Activated CD8-positive, alpha-beta memory T cell treated with anti-CD3 and anti-CD28 coated beads for 48 hours (primary cell): ENCODE measurements at places on chromosomes 1 and 21.
A peak's percentile ranks its signal among the peaks of the same experiment; 100 is the strongest.

DNA sequence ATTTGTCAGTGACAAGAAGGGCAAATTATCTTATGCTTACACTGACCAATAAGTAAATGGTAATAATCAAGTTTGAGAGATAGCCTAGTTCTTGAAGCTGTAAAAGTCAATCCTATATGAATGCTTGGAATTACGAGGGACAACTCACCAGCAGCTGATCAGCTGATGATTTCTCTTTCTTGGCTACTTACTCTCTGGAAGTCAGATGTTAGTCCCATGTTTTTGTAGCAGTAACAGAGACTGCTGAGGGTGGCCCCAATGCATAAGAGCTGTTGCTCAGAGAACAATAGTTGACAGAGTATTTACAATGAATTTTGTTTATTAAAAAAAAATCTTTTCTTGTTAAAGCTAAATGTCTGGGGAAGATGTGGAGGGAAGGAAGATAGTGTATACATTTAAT is 39.3 kb downstream of the CD160 start:
- no peak for DNase-seq

DNA sequence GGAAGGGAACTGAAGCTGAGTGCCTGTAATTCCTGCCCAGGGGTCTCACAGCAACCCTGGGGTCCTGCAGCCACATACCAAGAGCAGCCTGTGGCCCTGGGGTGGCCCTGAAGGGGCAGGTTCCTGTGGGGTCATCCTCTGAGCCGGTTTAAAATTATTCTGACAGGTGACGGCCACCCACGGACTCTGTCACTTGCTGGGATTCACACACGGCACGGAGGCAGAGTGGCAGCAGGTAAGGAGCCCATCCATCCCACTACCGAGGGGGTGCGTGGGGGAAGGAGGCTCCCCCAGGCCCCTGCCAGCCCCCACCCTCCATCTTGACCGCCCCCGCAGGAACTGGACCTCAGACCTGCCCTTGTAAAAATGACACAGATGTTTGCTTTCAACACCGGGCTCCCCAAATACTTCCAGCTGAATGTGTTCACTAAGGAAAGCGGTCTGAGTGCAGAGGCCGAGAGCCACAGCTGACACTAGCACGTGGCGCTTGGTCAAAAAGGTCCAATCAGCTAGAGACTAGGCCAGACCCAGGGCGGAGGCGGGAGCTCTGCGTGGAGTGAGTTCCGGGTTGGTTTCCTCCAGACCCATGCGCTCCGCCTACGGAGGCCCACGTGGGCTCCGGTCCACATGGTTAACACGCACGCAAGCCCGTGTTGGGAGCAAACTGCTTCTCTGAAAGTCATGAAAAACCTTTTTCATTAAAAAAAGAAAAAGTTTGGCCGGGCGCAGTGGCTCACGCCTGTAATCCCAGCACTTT is 10.0 kb downstream of the YBEY start:
- peak; percentile 27 for DNase-seq

DNA sequence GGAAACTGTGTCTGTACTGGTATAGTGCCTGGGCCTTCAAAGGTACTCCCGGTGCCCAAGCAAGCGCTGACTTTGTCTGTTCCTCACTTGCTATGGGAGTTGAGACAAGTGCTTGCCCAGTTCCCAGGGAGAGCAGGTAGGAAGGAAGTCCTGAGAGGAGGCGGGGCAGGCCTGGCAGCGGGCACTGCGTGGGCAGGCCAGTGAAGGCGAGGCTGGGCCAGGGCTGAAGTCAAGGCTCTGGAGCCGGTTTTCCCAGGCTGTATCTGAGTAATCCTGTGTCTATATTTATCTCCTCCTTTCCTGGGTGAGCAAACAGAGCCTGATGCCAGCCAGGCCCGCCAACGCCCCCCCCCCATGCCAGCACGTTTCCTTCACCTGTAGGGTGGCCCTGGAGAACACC is 15.9 kb upstream of the EDN2 start:
- no peak for DNase-seq

DNA sequence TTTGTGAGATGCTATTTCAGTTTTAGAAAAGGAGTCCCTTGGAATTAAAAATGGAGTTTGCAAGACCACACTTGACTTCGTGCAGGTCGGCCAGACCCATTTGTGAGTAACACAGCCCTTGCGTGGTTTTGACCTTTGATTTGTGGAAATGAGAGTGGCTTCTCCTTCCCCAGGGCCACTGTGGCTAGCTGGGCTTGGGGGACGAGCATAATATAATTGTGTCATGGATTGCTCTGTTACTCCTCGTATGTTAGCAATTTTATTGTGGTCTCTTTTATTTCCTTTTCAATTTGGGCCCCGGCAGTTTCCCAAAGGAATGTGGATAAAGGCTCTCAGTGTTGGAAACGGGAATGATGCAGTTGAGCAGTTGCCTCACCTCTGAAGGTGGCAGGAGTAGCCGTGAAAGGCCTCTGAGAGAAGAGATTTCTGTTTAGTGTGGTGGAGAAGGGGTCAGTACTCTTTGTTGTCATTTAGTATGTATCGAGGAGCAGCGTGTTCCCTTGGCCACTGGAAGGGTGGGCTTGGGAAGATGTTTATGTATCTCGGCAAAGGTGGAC is 194.6 kb downstream of the PBX1 start:
- DNase-seq = no peak

- no peak for DNase-seq
Observed at GRCh38 chr1:42370876-42371549, 9.6 kb upstream of the RIMKLA start.

GRCh38 chr1:172699111-172699510 is 40.2 kb downstream of the FASLG start:
- DNase-seq = peak; percentile 48

GRCh38 chr1:157104598-157105293 is 5.1 kb upstream of the ETV3L start:
- no peak for DNase-seq

DNA sequence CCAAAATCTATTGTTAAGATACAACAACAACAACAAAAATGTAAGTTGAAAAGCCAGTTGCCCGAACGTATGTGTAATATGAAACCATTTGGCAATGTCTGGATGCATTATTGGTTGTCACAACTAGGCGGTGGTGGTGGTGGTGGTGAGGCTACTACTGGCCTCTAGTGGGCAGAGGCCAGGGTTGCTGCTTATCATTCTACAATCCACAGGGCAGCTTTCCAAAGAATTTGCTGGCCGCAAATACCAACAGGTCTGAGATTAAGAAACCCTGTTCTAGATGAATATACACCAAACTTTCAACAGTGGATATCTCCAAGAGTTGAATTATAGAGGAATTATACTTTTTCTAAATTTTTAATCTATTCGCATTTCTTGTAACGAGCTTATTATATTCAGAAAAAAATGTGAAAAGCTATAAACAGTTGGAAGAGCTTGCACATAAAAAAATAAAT is 26.8 kb upstream of the ZNF697 start:
- DNase-seq = no peak

DNA sequence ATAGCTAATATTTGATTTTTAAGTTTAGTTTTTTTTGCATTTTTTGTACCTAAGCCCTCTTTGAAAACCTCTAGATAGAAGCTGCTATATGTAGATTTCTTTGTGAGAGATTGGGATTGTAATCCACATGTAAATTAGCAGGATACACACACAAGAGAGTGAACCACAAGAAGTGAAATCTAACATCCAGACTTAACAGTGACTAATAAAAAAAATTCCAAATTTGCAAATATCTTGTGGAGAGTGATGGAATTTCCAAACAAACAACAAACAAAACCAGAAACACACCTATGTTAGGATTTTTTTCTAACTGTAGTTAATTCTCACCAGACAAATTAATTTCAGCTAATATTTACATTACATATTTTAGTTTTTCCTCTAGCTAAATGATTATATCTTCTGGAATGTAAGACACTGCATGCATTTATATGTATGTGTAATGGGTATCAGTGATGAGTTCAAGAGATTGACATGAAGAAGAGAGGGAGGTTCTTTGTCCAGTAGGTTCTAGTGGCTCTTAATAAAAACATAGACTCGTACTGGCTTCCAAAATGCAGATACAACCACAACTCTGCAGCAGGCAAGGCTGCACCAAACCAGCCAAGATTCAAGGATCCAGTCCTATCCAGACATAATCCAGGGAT is 12.8 kb downstream of the CLDN17 start:
- DNase-seq = no peak

GRCh38 chr1:45530632-45531135 is 9.0 kb upstream of the PRDX1 start:
- no peak for DNase-seq

- DNase-seq = no peak
Observed at GRCh38 chr1:171841931-171842761, 848 bp downstream of the DNM3 start.

DNA sequence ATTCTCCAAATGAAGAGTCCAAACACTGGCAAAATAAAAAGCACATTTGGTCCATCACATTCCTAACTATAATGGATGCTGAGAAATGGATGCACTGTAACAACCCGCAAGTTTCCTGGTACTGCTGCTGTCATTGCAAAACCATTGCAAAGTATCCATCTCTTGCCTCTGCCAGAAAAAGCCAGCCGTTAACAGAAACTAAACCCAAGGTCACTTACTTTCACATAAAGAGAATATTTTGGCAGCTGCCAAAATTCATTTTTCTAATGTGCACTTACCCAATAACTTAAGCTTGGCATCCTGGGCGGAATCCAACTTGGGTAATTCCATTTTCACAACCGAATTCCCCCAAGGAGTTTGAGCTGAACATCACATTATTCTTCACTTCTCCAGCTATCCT is 77.0 kb upstream of the LRRC8D start:
- DNase-seq = no peak

GRCh38 chr1:11311816-11312755 is 39.1 kb downstream of the UBIAD1 start:
- no peak for DNase-seq

DNA sequence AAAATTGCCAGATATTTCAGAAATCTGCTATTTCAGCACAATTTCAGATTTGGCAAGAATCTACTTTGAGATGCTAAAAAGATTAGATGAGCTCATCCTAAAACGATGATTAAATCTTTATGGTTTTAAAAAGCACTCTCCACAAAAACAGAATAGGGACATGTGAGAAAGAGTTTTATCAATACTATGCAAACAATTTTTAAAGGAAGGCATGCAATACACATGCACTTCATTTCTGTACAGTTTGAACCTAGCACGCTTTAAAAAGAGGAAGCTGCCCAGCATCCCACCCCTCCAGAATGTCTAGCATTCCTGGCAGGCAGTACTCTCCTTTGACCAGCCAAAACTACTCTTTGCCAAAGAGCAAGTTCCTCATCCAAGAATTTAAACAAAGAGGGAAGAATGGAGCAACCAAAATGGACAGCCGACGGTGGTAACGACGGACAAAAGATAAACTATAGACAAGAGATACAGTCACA is 1.3 kb downstream of the ARHGAP29 start:
- DNase-seq = no peak

GRCh38 chr1:1273209-1273511 is 494 bp downstream of the UBE2J2 start:
- no peak for DNase-seq

GRCh38 chr21:42698733-42699132 is 45.3 kb downstream of the PDE9A start:
- DNase-seq = no peak

- DNase-seq = no peak
Observed at GRCh38 chr1:108845446-108845845, 11.4 kb downstream of the AKNAD1 start.

GRCh38 chr1:150966011-150966410 is 8.6 kb downstream of the CERS2 start:
- DNase-seq = no peak

DNA sequence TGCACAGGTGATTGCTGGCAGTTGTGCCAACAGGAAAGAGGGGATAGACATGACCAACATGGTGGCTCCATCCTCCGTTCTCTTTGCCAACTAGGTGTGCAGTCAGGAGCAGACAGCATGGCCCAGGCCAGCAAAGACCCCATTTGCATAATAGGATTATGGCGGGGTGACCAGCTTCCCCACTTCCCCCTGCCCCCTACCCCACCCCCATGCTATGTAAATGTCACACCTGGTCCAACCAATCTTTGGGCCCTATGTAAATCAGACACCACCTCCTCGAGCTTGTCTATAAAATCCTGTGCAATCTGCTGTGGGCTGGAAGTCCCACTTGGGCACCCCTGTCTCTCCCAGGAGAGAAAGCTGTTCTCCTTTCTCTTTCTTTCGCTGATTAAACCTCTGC is 146.0 kb downstream of the SLC30A10 start:
- no peak for DNase-seq
